ENCODE measurements at places on chromosomes 6 and 20.
A peak's percentile ranks its signal among the peaks of the same experiment; 100 is the strongest.

GRCh38 chr6:99612551-99613408, 6.1 kb downstream of the PRDM13 start:
- DNase-seq, result no peak

DNA sequence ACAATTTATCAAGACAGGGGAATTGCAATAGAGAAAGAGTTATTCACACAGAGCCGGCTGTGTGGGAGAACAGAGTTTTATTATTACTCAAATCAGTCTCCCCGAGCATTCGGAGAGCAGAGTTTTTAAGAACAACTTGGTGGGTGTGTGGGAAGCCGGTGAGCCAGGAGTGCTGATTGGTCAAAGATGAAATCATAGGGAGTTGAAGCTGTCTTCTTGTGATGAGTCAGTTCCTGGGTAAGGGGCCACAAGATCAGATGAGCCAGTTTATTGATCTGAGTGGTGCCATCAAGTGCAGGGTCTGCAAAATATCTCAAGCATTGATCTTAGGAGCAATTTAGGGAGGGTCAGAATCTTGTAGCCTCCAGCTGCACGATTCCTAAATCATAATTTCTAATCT, 50.0 kb upstream of the ECI2 start:
- DNase-seq, result no peak

GRCh38 chr6:5898563-5898962, 108.2 kb downstream of the NRN1 start:
- DNase-seq, result no peak

DNA sequence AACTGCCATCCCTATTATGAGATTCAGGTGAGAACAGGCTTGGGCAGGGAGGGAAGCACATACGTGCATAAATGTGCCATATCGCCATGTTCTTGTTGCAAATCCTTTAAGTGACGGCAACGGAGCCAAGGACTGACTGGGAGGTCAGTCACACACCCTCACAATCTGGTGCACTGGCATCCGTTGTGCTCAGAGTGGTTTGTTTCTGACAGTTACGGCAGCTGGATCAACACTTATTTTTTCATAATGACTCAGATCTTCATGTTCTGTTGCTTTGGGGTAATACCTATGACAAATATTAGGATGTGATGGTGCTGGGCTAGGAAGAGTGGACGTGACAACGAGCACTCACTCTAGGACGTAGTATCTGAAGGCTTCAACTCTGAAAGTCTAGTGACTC, 56.2 kb upstream of the PREP start:
- DNase-seq, result no peak

DNA sequence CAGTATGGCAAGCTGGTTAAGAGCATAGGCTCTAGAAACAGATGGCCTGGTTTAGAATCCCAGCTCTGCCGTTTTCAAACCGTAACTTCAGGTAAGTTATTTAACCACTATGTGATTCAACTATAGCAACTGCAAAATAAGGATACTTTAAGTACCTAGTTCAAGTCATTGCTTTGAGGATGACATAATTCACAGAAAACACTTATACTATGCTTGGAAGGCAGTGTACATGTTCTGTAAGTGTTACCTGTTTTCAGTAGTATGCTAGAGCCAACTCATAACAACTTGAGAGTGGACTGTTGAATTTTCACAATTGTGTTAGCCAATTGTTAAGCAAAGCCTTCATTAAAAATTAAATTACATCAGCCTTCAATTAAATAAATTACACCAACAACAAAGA, 134.8 kb upstream of the BEND6 start:
- no peak for DNase-seq

GRCh38 chr6:53692172-53692571, 26.6 kb upstream of the KLHL31 start:
- no peak for DNase-seq

GRCh38 chr6:142764311-142764710, 180.7 kb downstream of the HIVEP2 start:
- no peak for DNase-seq

DNA sequence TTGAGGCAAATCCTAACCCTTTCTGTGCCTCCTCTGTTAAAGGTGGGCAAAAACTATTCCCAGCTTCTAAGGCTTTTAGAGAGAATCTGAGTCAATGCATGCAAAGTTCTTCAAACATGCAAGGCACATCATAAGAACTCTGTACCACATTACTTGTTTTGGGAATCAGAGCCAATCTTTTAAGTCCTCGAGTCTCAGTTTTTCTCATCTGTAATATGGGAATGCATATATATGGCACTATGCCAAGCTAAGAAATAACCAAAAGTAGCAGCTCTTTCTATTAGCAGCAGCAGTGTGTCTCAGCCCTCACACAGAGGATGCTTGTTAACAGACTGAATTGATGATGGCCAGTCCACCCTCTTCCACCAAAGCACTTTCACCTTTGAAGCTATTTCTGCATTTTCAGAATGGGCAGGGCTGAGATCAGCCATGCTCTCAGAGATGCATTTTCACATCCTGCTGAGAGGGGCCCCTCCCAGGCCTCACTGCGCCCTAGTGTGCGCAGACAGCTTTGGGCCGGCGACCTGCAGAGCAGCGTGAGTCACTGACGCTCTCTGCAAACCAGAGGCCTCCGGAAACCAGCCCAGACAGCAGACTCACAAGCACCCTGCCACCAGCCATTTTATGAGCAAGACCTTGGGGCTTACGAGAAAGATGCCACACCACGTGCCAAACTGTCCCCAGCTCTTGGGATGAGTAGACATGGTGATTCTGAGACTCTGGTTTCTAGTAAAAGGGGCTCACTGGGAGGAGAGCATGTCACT, 138.0 kb downstream of the NFATC2 start:
- no peak for DNase-seq

GRCh38 chr20:32763202-32764004, 1.2 kb downstream of the DNMT3B start:
- DNase-seq, result no peak

DNA sequence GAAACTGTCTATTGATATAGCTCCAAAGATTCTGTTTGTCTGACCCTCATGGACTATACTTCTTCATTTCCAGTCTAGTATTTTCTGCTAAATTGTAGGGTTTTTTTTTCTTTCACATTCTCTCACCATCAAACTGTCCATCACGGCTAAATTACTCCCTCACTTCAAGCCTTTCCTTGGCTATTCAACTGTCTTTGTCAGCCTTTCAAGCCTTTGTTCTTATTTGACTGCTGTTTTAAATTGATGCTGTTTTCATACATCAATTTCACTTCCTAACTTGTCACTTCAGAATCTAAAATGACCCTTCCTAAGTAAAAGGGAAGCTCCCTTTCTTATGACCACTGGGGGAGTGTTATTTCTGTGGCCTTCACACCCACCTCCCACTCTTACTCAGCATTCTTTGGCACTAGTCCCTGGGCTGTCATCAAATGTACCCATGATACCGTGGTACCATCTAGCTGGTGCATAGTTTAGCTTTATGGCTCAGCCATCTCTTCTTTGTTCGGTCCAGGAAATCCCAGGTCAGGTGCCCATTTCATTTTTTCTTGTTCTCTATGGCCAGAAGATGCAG, 8.6 kb downstream of the GJA1 start:
- DNase-seq, result no peak

DNA sequence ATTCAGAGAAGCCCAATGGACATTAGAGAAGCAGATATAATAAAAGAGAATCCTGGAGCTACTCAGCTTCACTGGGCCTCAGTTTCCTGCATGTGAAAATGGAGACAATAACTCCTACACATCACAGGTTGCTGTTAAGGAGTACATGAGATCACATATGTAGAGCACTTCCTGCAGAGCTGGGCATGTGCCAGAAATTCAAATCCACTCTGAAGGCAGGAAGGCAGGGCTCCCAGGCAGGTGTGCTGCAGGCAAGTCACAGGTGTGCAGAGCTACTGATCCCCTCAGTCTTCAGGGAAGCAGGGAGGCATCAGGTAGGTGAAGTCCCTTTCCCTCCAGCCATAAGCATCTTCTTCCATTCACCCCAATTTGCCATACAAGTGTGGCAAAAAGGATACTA, 48.0 kb downstream of the DST start:
- DNase-seq, result no peak

GRCh38 chr20:37396416-37397075, 50.6 kb downstream of the SRC start:
- DNase-seq, result no peak

DNA sequence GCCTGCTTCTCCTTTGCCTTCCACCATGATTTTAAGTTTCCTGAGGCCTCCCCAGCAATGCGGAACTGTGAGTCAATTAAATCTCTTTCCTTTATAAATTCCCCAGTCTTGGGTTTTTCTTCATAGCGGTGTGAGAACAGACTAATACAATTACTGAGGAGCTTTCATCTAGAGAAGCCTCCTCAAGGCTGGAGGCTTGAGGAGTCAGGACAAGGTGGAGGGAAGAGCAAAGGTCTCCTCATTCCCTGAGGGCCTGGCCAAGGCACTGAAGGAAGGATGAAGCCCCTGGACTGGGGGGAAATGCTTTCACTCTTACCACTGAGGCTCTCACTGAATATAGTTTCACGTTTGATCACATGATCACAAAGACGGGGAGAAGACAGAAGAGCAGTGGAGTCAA, 118.2 kb downstream of the MAN1A1 start:
- no peak for DNase-seq

GRCh38 chr20:25277051-25277801, 29.3 kb downstream of the PYGB start:
- no peak for DNase-seq

DNA sequence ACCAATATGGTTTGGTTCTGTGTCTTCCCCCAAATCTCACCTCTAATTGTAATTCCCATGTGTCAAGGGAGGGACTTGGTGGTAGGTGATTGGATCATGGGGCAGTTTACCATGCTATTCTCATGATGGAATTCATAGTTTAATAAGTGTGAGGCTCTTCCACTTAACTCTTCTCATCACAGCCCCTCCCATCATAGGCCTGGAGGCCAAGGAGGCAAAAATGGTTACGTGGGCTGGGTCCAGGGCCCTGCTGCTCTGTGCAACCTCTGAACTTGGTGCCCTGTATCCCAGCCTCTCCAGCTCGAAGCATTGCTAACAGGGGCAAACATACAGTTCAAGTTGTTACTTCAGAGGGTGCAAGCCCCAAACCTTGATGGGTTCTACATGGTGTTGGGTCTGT, 232.7 kb downstream of the ADGRG6 start:
- DNase-seq, result no peak

DNA sequence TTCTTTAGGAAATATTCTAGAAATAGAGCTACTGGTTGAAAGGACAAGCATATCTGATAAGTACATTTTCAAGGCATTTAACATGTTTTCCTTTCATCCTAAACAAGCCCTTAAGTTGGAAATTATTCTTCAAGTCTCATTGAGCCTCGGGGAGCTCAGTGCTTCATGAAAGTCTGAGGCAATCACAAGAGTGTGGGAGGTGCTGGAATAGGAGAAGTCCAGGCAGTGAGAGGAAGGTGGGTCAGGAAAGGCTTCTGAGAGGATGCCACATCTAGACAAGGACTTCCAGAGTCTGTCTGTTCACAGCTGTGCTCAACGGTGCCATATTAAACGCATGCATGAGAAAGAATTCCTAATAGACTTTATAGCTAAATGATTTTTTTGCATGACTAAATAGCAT, 69.8 kb downstream of the CD83 start:
- no peak for DNase-seq

GRCh38 chr6:45626087-45626891, 248.6 kb upstream of the SUPT3H start:
- DNase-seq, result no peak

DNA sequence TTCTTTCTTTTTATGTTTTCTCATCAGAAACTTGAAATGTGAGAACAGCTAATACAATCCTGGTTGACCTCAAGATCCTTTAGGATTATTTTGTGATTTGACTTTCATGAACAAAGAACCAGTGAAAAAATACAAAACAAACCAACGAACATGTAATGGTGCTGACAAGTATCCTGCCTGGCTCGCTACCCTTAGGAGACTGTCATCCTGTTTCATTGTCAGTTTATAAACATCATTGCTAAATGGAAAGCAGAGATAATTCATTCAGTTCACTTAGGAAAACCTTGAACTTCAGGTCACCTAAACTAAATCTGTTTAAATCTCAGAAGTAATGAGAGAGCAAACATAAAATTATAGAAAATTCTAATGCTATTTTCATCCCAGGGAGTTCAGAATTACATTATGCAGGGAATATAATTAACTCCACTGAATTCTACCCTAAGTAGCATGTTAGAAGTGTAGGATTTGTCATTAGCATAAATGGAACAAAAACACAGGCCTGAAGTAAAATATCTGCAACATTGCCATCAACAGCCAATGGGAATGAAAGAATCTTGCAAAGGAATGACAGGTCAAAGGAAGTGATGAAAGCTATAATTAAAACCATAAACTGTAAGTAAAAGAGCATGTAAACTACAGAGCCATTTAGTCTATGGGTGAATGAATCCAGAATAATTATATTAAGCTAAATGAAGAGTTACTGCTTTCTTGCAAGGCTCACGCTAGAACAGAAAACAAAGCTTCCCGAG, 401.2 kb upstream of the MANEA start:
- DNase-seq, result no peak

DNA sequence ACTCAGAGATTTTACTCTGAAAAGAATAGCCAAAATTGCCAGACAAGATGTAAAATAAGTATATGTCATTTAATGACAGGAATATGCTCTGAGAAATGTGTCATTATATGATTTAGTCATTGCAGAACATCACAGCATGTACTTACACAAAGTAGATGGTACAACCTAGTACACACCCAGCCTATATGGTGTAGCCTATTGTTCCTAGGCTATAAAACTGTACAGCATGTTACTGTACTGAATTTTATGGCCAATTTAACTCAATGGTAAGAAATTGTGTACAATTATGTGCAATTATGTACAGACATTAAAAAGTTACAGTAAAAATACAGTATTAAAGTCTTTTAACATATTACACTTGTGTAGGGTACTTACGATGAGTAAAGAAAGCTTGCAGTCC, 311.9 kb upstream of the EPHA7 start:
- no peak for DNase-seq

GRCh38 chr20:24418731-24419130, 50.7 kb upstream of the SYNDIG1 start:
- DNase-seq, result no peak

DNA sequence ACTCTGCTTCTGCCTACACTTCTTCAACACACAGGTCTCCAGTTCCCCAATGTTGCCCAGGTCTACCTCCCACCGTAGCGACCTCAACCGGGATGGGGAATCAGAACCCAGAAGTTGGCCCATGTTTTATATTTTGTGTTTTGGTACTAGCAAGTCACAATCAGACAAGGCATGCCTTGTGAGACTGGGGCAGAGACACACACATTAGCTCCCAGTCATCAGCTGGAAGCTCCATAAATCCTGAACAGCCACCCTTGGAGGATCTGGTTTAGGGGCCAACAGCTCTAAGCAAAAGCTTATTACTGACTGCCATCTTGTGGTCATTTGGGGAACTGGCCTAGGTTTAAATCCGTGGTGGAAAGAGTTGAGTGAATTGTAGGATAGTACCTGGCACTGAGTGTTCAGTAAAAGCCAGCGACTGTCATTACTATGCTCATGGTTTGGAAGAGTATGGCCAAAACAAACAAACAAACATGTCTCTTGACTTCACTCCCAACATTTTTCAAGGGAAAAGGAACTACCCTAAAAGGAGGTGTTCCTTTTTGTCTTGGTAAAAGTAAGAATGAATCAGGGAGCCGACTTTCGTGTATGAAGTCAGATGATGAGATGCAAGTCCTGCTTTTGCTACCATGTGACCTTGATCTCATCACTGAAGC, 40.5 kb downstream of the PIM1 start:
- peak; percentile 78 for DNase-seq

Data from cerebellar nuclear complex (tissue), 1 donor.